ENCODE measurements at places on chromosomes 13 and 19.

DNA sequence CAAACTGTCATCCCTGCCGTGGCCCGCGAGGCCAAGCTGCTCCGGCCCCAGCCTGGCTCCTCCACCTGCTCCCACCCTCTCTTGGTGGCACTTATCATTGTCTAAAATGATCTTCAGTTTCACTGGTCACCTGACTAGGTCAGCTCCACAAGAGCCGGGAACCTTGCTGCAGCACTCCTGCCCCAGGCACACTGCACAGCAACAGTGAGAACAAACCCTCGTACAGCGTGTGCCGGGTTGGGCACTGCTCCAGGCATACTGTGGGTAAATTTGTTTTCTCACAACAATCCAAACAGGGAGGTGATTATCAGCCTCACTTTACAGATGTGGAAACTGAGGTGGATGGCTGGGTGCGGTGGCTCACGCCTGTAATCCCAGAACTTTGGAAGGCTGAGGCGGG lies 8.9 kb downstream of the DEDD2 start:
- DNase-seq, result no peak

- DNase-seq, result peak; percentile 25
Observed at GRCh38 chr19:15129856-15130585, 22.8 kb downstream of the SYDE1 start.

DNA sequence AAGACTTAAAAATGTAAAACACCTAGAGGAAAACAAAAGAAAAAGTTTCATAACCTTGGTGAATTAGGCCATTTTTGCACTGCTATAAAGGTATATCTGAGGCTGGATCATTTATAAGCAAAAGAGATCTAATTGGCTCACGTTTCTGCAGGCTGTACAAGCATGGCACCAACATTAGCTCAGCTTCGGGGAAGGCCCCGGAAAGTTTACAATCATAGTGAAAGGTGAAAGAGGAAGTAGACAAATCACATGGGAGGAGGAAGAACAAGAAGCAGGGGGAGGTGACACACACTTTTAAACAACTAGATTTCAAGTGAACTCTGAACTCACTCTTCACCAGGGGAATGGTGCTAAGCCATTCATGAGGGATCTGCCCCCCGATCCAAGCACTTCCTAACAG lies 1358.5 kb upstream of the PCDH9 start:
- DNase-seq, result no peak

GRCh38 chr13:22726726-22727125 lies 454.1 kb upstream of the SGCG start:
- DNase-seq, result no peak
